Renal cortex interstitium (tissue), 15 donors: ENCODE measurements at places on chromosomes 6 and 20. TPM values are rescaled to one million over a fixed set of nuclear protein-coding genes. Genes with fewer than 3 reads are reported as not detected.

- DNase-seq, result no peak
Observed at GRCh38 chr6:78867020-78867369, 356 bp upstream of the IRAK1BP1 start.

- DNase-seq, result no peak
Observed at GRCh38 chr6:165647041-165647440, 16.0 kb downstream of the PDE10A start.

DNA sequence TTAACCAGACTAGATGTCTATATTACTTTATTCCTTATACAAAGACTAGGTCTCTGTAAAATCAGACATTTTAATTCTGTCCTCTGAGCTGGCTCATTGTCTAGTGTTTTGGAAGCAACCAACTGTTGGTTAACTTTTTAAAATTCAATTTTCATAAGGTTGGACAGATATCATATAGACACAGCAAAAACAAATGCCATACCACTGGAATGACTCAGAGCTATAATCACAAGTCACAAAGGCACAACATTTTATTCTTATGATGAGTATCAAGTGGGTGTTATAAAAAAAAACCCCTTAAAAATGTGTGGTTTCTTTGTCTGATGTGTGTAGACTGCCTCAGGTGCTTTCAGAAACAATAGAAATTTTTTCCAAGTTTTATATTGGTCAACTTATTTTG lies 296.2 kb upstream of the MARCKS start:
- no peak for DNase-seq

DNA sequence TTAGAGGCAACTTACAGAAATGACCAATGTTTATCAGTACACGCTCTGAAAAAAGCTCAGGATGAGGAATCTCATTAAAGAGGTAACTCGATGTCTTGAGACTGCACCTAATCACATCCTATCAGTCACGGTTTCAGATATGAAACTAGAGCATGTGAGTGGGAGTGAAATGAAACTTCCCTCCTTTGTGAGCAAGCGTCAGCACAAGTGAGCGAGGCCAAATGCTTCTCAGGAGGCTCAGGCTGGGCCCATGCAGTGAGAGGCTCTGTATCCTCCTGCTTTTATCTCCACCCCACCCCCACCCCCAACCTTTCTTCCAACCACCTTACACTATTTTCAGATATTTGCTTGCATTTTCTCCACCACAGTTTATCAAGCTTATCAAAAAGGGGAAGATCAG lies 140.8 kb upstream of the RIMS1 start:
- DNase-seq, result no peak

DNA sequence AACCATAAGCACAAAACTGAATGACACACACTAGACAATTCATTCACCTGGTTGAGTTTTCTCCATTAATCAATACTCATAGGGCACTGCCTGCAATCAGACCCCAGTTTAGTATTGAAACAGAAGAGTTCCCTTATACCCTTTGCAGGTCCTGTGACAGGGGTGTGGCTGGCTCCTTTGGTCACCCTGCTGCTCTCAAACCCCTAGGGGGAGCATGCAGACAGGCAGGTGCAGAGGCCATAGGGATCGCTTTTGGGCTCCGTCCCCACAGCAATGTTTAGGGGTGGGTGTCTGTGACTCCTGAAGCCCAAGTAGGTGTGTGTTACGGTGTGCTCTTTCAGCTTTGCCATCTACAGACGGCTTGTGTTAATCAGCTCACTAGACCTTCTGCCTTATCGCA lies 210.4 kb downstream of the CENPW start:
- DNase-seq, result no peak

SS18L1 gene
- 18.6 TPM for polyA plus RNA-seq

- DNase-seq, result no peak
Observed at GRCh38 chr6:166866839-166867637, 89.3 kb downstream of the RNASET2 start.

DNA sequence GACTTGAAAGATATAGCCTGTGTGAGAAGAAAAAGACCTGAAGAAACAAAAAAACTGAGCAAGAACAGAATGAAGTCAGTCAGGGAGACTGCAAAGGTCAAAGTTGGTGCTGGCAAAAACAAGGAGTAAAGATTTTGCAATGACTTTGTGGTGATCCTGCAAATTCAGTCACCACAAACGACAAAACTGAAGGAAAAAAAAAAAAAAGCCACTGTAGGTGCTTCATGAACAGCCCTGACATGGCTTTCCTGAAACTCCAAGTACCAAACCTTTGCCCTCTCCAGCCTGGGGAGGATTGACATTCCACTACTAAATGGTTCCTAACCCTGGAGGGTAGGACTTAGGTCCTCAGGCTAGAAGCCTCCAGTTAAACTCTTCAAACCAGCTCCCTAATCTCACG lies 114.7 kb upstream of the BEND3 start:
- DNase-seq, result no peak

DNA sequence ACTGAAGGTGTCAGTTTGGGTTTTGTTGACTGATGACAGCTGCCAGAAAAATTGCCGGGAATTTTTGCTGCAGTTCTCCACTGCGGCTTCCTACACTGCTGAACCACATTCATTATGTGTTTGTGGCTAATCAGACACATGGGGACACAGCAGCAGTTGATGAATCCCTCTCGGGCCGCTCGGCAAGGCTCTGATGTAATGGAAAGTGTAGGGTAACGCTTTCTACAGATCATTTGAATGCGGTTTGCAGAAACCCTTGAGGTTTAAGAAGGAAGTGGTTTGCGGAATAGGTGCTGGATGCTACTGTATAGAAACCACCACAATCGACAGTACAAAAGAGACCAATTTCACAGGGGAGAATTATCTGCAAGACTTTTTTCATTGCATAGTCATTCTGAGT lies 138.7 kb upstream of the SASH1 start:
- no peak for DNase-seq

- DNase-seq, result peak; percentile 41
Observed at GRCh38 chr20:22339091-22339881, 245.1 kb downstream of the FOXA2 start.

- no peak for DNase-seq
Observed at GRCh38 chr20:48892049-48892470, 29.5 kb upstream of the ARFGEF2 start.

ADGB gene
- polyA plus RNA-seq, result 0.65 TPM

DNA sequence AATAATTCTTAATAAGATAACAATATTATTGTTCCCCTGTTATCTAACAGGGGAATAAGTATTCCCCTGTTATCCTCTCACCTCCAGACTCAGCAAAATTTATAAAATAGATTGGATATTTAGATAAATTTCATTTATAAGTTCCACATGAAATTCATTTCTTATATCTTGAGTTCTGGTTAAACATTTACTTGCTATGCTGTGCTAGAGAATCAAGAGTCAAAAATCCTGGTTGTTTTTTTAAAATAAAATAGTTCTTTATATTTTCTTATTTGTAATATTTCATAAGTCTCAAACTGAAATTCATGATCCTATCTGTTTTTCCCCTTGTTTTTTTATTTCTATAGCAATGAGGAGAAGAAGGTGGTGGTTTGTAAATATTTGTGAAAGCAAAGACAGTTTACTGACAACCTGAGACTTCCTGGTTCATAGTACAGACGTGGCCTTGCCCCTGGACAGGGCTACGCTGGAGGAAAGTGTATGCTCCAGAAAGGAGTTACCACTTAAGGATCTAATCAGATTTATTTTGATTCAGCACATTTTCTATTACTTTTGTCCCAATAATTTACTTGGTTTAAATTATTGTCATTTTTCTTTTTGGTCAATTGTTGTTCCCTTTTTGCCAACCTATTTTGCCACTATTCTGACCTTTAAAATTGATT lies 37.8 kb upstream of the MARCKS start:
- no peak for DNase-seq

DNA sequence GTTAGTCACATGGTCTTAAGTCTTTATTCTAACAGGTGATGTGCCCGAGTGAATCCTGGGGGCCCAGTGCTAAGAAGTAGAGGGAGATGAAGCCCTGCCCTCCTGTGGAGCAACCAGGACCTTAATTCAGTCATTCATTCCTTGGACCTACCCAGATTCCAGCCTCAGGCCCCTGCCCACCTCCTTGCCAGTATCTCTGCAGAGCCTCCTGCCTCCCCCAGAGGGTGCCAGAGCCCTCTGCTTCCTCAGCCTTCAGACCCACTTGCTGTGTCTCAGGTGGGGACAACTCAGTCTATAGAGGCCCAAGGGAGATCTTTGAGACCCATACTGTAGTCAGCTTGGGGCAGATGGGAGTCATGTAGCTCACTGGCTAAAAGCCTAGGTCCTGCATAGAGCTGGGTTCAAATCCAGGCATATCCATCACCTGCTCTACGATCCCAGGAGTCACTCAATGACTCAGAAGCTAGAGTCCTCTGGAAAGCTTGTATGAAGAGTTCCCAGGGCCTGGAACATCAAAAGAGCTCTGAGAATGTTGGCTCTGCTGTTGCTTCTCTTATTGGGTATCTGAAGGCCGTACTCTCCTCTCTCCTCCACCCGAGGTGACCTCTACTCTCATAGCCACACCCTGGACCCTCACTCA lies 3.9 kb upstream of the SIGLEC1 start:
- no peak for DNase-seq

APOM gene
- polyA plus RNA-seq, result 105 TPM

SMOC2 gene
- polyA plus RNA-seq, result 22.2 TPM

- DNase-seq, result no peak
Observed at GRCh38 chr6:107658920-107659865, 164.9 kb downstream of the SCML4 start.

GRCh38 chr6:26195924-26196845 lies 109.0 kb downstream of the HFE start:
- no peak for DNase-seq

DNA sequence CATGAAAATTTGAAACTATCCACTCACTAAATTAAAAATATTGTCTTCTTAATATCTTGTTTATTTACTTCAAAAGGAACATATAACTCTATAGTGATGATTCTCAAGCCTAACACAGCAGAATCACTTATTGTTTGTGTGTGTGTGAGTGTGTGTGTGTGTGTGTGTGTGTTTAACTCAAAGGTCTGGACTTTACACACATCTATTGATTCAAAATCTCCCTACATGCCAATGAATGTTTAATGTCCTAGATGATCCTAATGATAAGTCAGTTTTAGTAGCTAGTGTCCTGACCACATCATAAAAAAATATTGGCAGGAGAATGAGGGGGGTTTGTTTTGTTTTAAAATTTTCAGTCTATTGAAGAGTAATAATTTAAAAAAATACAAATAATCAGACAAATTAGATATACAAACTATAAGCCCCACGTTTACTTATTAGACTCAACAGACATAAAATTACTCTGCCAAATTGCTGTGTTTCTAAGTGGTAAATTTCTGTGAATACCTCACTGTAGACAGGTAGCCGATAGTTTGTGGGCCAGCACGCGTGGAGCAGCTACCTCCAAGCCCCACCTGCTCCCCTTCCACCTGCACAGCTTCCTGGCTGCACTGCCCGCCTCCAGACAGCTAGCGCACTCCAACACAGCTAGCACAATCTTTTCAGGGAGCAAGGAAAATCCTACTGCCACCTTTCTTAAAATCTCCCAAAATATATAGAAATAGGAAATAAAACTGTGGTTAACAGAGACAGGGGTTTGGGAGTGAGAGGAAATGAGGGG lies 349.6 kb downstream of the PKHD1 start:
- no peak for DNase-seq

- no peak for DNase-seq
Observed at GRCh38 chr6:109184638-109185037, 89.3 kb downstream of the CEP57L1 start.

TSPYL1 gene
- polyA plus RNA-seq, result 105 TPM

GRCh38 chr20:38973645-38974044 lies 11.5 kb downstream of the DHX35 start:
- no peak for DNase-seq

DNA sequence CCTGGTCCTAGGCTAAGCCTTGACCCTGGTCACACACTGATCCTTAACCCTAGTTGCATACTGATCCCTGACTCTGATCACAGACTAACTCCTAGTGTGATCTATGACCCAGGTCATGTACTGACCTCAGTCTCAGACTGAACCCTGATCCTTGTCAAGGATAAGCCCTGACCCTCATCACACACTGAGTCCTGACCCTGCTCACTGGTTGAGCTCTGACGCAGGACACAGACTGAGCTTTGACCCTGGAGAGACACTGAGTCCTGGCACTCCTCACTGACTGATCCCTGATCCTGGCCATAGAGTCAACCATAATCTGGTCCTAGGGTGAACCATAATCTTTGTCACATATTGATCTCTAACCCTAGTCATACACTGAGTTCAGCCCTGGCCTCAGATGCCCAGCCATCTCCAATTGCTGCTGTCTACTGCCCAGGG lies 37.9 kb downstream of the KCNB1 start:
- no peak for DNase-seq

DNA sequence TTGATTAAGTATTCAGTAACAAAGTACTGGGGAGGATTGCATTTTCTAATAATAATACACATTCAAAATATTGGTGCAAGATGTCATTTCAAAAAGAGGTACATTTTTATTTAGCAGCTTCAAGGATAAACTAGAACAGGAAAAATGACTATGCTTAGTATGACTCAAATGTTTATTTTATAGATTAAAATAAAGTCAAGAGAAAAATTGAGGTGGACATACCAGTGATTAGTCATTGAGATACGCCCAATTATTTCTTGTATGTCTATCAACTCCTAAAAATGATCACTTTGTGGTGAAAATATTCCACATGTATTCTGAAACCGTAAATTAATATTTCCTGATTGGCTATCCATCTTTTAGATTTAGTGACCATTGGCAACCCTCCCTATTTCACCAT lies 96.7 kb downstream of the PHF3 start:
- DNase-seq, result no peak

CCDC170 gene
- 3.6 TPM for polyA plus RNA-seq

GRCh38 chr20:38246357-38247165 lies 14.0 kb downstream of the KIAA1755 start:
- DNase-seq, result no peak

HCRTR2 gene
- 0.35 TPM for polyA plus RNA-seq

DNA sequence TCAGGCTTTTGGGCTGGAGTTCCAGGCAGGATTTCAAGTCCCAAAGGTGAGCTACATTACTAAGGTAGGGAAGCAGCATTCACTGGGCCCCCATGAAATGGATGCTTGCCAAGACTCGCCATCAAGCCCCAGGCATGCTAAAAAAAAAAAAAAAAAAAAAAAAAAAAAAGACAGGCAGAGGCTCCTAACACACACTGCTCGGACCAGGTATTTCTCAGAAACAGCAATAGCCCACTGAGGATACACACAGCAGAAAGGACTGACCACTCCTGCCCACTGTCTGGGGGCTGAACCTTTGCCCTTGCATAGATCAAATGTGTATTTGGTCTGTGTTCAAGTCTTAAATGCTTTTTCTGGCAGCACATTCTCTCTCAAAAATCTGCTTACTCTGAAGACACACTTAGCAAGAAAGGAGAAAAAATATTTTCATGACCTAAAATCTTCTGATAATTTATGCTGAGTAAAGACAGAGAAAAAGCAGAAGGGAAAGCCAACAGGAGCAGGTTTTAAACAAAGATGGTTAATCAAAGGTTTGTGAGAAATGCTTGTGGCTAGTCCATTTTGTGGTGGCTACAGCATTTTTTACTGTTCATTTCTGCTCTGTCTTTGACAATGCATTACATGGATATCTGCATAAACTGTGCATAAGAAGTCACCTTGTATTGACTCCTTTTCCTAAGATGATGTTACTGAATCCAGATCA lies 37.9 kb upstream of the BEND6 start:
- DNase-seq, result no peak

HDGFL1 gene
- polyA plus RNA-seq, result not detected

ID4 gene
- 158 TPM for polyA plus RNA-seq
